ENCODE measurements at places on chromosomes 1 and 21.

DNA sequence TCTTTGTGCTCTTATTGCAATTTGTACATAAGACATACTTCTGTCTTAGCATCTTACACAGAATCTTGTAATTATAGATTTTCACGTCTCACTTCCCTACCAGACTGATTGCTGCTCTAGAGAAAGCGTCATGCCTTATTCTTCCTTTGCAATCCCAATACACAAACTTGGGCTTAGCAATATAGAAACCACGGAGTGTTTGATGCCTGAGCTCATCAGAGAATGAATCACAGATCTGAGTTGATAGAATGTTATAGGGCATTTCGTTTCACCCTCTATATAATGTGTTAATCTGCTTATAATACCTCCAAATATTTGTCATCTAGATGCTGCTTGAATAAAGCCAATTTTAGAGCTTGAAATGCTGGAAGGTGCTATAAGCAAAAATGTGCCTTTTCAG is 6.6 kb downstream of the FMO1 start:
- no peak for DNase-seq

DNA sequence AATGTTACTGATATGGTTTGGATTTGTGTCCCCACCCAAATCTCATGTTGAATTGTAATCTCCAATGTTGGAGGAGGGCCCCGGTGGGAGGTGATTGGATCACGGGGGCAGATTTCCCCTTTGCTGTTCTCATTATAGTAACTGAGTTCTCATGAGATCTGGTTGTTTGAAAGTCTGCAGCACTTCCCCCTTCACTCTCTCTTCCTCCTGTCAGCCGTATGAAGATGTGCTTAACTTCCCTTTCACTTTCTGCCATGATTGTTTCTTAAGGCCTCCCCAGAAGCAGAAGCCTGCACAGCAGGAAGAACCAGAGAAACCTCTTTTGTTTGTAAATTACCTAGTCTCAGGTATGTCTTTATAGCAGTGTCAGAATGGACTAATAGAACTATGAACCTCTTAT is 28.4 kb downstream of the TRIM33 start:
- no peak for DNase-seq

DNA sequence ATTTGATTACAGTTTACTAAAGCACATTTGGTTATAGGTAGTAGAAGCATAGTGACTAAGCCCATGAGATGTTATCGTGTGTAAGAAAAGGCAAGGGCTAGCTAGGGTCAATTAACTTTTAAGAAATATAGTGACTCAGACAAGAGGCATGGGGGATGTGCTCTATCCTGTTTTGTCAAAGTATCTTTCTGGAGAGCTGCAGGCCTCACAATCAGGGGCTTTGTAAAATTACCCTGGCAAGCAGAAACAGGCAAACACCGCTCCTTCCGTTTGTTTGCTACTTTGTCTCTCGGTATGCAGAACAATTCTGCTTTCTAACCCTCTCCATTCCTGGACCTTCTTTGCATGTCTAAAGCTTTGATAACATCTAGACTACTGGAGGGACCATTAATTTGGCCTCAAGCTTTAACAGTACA is 26.1 kb upstream of the ZNF697 start:
- no peak for DNase-seq

- no peak for DNase-seq
Observed at GRCh38 chr1:34785231-34785874, 4.3 kb downstream of the GJB3 start.

GRCh38 chr1:33374336-33375105 is 53.6 kb upstream of the A3GALT2 start:
- no peak for DNase-seq

GRCh38 chr1:224696891-224697765 is 81.0 kb downstream of the CNIH3 start:
- DNase-seq = no peak

DNA sequence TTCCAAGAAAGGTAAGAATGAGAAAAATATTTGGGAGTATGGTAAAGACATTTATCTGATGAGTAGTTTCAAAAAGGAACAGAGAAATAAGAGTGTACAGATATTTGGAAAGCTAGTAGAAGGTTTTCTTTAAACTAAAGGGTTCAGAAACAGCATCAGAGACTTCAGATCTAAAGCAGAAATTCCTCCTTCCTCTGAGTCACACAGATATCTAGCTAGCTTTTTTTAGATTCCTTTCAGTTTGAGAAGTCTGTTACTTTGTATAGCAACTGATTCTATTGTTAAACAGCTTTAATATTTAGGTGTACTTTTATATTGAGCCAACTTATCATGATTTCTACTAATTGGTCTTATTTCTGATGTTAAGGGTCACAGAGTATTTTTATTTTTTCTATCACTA is 4.7 kb downstream of the AMY2B start:
- no peak for DNase-seq
